Keratinocyte (primary cell): ENCODE measurements at places on chromosomes 12 and 14.

DNA sequence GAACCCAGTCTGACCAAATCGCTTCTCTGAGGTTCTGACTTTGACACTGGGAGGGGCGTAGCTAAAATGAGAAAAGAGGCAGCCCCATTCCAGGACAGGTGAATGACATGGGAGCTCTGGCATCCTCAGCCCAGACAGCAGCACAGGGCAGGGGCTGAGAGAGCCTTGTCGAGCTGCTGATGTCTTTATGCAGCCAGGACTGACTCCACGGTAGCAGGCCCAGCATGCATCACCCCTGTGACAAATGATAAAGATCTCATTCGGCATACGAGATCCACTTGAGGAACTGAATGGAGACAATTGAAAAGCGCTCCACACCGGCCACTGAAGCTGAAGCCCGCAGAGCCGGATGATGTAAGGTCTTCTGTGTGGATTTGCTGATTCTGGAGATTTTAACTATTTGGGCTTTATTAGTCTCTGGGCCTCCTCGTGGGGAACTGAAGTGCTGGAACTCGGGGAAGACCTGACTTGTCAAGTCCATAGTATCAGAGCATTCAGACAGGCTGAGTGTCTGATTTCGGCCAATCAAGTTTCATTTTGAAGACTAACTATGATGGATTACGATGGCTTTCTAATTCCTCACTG lies 56.9 kb upstream of the MAP1LC3B2 start:
- DNase-seq: no peak

- DNase-seq: no peak
Measured at GRCh38 chr14:75246546-75247285, 31.9 kb upstream of the FOS start.

- peak; percentile 96 for DNase-seq
Measured at GRCh38 chr14:61525293-61526011, 169.9 kb upstream of the HIF1A start.

DNA sequence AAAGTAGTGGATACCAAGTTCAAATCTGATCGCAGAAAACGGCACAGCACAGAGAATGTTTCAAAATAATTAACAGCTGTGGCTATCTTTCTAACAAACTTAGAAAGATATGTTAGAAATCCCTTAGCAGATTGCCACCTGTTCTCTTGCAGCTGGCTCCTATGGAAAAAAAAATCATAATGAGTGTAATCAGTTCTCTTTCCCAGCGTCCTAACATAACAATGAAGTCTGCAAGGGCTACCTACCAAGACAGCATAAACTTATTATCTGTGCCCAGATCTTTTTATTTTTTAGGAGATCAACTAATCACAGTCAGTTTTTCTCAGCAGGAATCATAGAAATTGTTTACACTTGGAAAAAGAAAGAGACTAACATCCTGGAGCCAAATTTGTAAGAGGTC lies 358.6 kb upstream of the FOXG1 start:
- no peak for DNase-seq

- DNase-seq: no peak
Measured at GRCh38 chr12:118213452-118213851, 77.5 kb downstream of the PEBP1 start.
